ENCODE measurements at places on chromosomes 13 and 19.

GRCh38 chr19:49390131-49390928, 2.3 kb downstream of the KASH5 start:
- H3K36me3 ChIP-seq, result no peaks in the 10 kb centered on the region
- H3K27me3 ChIP-seq, result no peaks in the 10 kb centered on the region
- DNase-seq, result no peak
- H3K4me3 ChIP-seq, result no peak overlapping the region
- H3K27ac ChIP-seq, result no peak overlapping the region
- peaks cover 23% of the 10 kb centered on the region for H3K4me1 ChIP-seq

DNA sequence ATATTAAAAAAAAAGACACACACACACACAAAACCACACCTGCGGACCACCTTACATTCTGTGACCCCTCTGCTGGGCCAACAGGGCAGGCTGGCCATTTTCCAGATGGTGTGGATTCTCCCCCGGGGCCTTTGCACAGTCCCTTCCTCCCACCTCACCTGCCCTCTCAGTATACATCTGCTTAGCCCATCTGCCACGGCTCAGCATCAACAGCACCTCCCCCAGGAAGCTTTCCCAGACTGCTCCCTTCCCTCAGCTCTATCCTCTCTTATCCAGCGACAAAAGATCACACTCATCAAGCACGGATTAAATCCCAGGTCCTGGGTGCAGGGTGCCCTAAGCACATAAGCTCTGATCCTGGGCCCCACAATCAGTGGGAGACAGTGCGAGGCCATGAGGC, 4.5 kb downstream of the ZNF787 start:
- no peak overlapping the region for H3K27ac ChIP-seq
- H3K36me3 ChIP-seq, result no peaks in the 10 kb centered on the region
- no peaks in the 10 kb centered on the region for H3K27me3 ChIP-seq
- H3K4me3 ChIP-seq, result no peak overlapping the region

GRCh38 chr13:84481958-84482357, 599.7 kb upstream of the SLITRK1 start:
- no peak for DNase-seq
- no peaks in the 10 kb centered on the region for H3K27me3 ChIP-seq
- H3K27ac ChIP-seq, result no peak overlapping the region
- no peak overlapping the region for H3K4me3 ChIP-seq
- H3K36me3 ChIP-seq, result no peaks in the 10 kb centered on the region

- H3K27ac ChIP-seq, result peak overlapping the region; percentile 18
Observed at GRCh38 chr19:6674868-6675305, 4.9 kb upstream of the TNFSF14 start.

GRCh38 chr13:109684084-109684823, 102.1 kb downstream of the IRS2 start:
- no peak overlapping the region for H3K27ac ChIP-seq
- peaks cover 4% of the 10 kb centered on the region for H3K27me3 ChIP-seq
- DNase-seq, result no peak
- no peaks in the 10 kb centered on the region for H3K36me3 ChIP-seq
- no peaks in the 10 kb centered on the region for H3K4me1 ChIP-seq

- DNase-seq, result no peak
- no peak overlapping the region for H3K4me3 ChIP-seq
- H3K4me1 ChIP-seq, result no peaks in the 10 kb centered on the region
- H3K27me3 ChIP-seq, result no peaks in the 10 kb centered on the region
- H3K27ac ChIP-seq, result no peak overlapping the region
Observed at GRCh38 chr19:43719378-43719868, 3.5 kb downstream of the IRGC start.

DNA sequence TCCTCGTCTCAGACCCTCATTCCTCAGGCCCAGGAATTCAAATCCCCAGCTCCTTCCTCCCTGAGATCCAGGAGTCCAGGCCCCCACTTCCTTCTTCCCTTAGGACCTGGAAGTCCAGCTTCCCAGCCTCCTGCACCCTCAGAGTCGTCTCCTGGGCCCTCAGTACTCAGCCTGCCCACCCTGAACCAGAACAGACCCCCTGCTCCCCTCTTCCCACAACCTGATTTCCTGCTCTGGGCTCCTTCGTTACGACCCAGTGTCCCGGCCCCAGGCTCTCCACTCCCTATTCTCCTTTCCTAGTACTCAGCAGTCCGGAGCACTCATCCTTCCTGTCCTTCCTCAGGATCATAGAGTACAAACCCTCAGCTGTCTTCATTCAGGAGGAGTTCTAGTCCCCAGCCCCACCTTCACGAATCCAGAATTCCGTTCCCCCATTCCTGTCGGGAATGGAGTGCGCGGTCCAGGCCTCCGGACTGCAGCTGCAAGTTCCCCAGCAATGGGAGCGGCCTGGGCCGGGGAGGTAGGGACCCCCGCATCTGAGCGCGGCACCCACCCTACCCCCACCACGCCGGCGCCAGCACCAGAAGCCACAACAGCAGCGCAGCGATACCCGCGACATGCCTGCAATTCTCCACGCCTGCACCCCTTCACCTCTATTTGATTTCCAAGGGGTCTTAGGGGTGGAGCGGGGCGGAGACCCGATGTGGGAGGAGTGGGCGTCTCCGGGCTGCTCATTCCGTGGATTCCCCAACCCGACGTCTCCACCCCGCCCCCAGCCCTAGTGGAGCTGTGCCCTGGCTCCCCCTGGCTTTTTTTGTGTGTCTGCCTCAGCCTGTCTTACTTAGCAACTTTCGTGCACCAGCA, 12.7 kb downstream of the EGLN2 start:
- no peak overlapping the region for H3K27ac ChIP-seq
- H3K4me3 ChIP-seq, result peak overlapping the region; percentile 59
- peaks cover 57% of the 10 kb centered on the region for H3K4me1 ChIP-seq
- H3K36me3 ChIP-seq, result peaks cover 33% of the 10 kb centered on the region
- DNase-seq, result no peak

GRCh38 chr19:18895038-18895823, 727 bp downstream of the CERS1 start:
- no peak for DNase-seq
- no peak overlapping the region for H3K27ac ChIP-seq
- H3K4me1 ChIP-seq, result peaks cover 11% of the 10 kb centered on the region
- peaks cover 19% of the 10 kb centered on the region for H3K27me3 ChIP-seq
- H3K36me3 ChIP-seq, result peaks cover 14% of the 10 kb centered on the region

GRCh38 chr19:3494559-3494958, 5.9 kb downstream of the DOHH start:
- peak; percentile 42 for DNase-seq
- H3K36me3 ChIP-seq, result peaks cover 38% of the 10 kb centered on the region
- H3K27me3 ChIP-seq, result no peaks in the 10 kb centered on the region
- peak overlapping the region; percentile 22 for H3K27ac ChIP-seq
- H3K4me1 ChIP-seq, result peaks cover 23% of the 10 kb centered on the region

DNA sequence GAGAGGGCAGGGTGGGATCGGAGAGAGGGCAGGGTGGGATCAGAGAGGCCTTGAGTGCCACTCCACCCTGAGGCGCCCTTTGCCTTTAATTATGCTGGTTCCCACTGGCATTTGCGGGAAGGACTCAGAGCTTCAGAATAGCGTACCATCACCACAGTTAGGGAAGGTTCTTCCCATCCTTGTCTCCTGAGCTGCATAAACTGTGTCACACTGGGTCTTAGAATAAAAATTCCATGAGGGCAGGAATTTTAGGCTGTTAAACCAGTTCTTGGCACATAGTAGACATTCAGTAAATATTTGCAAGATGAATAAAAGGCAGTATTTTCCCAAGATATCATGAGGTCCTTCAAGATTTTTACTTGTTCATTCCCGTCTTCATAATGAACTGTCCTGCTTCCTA, 24.4 kb downstream of the PPP2R1A start:
- no peak for DNase-seq
- H3K27ac ChIP-seq, result no peak overlapping the region
- peaks cover 96% of the 10 kb centered on the region for H3K36me3 ChIP-seq
- no peaks in the 10 kb centered on the region for H3K4me1 ChIP-seq
- H3K27me3 ChIP-seq, result no peaks in the 10 kb centered on the region
- no peak overlapping the region for H3K4me3 ChIP-seq

DNA sequence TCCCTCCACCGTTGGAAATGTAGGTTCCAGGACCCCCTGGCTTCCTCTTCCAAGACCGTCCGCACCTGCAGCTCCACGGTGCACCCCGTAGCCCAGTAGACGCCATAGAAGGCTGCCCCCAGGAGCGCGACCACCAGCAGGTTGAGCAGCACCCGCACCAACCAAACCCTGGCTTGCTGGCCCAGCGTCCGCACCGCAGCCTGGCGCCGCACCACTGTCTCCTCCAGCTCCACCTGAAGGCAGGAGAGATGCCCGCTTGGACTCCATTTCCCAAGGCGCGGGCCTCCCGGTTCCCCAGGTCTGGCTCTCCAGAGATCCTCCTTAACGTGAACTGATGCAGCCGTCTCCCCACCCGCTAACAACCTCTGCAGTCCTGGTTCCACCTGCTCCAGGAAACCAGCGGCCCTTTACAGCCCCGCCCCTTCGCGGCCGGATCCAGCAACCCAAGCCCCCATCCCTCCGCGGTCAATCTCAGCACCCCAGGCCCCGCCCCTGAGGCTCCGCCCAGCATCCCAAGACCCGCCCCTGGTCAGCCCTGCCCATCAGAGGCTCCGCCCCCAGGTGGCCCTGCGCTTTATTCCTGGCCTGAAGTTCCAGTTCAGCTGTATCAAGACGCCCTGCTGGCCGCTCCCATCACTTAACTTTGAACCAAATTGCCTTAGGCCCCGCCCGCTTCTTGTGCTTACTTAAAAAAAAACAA, 5.0 kb upstream of the LENG1 start:
- DNase-seq, result peak; percentile 46
- no peaks in the 10 kb centered on the region for H3K27me3 ChIP-seq
- H3K4me3 ChIP-seq, result peak overlapping the region; percentile 37
- H3K36me3 ChIP-seq, result no peaks in the 10 kb centered on the region
- no peak overlapping the region for H3K27ac ChIP-seq
- H3K4me1 ChIP-seq, result peaks cover 55% of the 10 kb centered on the region

DNA sequence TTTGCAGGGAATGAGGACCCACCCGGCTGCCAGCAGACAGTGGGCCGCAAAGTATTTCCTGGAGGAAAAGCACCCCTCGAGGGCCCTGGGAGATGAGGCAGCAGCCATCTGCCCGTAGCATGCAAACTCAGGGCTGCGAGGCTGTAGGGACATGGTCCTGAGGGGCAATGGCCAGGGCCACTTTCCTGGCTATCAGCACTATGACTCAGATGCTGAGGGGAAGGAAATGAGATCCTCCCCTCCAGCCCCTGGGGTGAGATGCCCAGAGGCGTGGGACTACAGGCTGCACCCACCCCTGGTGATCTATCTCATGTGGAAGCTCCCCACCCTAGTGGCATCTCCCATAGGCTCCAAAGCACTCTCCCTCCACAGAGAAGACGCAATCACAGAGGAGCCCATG, 80.1 kb downstream of the SLC7A1 start:
- no peaks in the 10 kb centered on the region for H3K4me1 ChIP-seq
- DNase-seq, result no peak
- H3K4me3 ChIP-seq, result no peak overlapping the region
- peaks cover 80% of the 10 kb centered on the region for H3K36me3 ChIP-seq
- H3K27me3 ChIP-seq, result no peaks in the 10 kb centered on the region
- H3K27ac ChIP-seq, result no peak overlapping the region

DNA sequence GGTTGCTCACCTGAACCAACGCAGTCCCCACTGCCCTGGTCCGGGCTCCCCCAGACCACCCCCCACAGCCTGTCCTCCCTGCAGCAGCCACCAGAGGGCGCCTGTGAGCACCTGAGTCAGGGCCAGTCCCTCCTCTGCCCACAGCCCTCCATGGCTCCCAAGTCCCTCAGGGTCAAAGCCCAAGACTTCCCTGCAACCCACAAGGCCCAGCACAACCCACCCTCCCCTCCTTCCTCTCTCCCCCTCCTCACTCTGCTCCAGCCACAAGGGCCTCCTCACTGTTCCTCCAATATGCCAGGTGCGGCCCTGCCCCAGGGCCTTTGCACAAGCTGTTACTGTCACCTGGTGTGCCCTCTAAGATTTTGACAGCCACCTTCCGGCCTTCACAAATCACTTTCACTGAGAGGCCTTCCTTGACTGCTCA, 10.9 kb downstream of the GNA15 start:
- peaks cover 20% of the 10 kb centered on the region for H3K4me1 ChIP-seq
- H3K4me3 ChIP-seq, result no peak overlapping the region
- no peaks in the 10 kb centered on the region for H3K27me3 ChIP-seq
- DNase-seq, result peak; percentile 64
- H3K27ac ChIP-seq, result no peak overlapping the region
- peaks cover 5% of the 10 kb centered on the region for H3K36me3 ChIP-seq

- H3K27ac ChIP-seq, result no peak overlapping the region
- no peaks in the 10 kb centered on the region for H3K36me3 ChIP-seq
- no peak for DNase-seq
Observed at GRCh38 chr13:23292586-23292985, 111.8 kb downstream of the SGCG start.

DNA sequence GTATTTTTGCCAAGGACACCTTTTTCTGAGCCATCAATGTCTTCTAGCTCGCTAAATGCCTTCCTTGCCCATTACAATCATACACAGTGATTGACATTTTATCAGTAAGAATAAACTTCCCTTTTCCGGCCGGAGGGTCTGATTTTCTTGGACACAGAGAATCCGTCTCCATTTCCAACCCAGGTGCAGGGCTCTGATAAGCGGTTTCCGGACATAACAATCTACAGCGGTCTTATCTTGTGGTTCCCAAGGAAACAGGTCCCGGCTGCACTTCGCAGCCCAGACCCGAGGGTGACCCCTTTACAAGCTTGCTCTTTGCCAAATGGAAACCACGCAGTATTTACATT, 5.1 kb upstream of the ZNF77 start:
- H3K27me3 ChIP-seq, result no peaks in the 10 kb centered on the region
- peaks cover 22% of the 10 kb centered on the region for H3K4me1 ChIP-seq
- no peak for DNase-seq
- H3K27ac ChIP-seq, result peak overlapping the region; percentile 98

Data from CD4-positive, alpha-beta T cell (primary cell).